ENCODE measurements at places on chromosomes 4 and X. TPM values are rescaled to one million over a fixed set of nuclear protein-coding genes. Genes with fewer than 3 reads are reported as not detected.

Gene ZNF711
- polyA plus RNA-seq = 90.0 TPM

Gene NIPAL1
- polyA plus RNA-seq = 3.8 TPM

Gene XAGE2
- not detected for polyA plus RNA-seq

Gene CPEB2
- polyA plus RNA-seq = 11.4 TPM

Gene CCNA2
- 23.8 TPM for polyA plus RNA-seq

Gene TCEAL6
- polyA plus RNA-seq = 0.21 TPM

Gene CXCL10
- polyA plus RNA-seq = 1.8 TPM

Gene PRSS48
- not detected for polyA plus RNA-seq

Gene CHIC1
- polyA plus RNA-seq = 6.3 TPM

Gene FSTL5
- polyA plus RNA-seq = 0.30 TPM

Gene UGT2A3
- 3.3 TPM for polyA plus RNA-seq

GRCh38 chr4:175986-176385 is 51.7 kb downstream of the ZNF718 start:
- no peak for DNase-seq

GRCh38 chr4:147160908-147161513 is 215.3 kb upstream of the TTC29 start:
- peak; percentile 47 for DNase-seq

- DNase-seq = no peak
Observed at GRCh38 chrX:71623714-71624113, 5.4 kb upstream of the CXCR3 start.

DNA sequence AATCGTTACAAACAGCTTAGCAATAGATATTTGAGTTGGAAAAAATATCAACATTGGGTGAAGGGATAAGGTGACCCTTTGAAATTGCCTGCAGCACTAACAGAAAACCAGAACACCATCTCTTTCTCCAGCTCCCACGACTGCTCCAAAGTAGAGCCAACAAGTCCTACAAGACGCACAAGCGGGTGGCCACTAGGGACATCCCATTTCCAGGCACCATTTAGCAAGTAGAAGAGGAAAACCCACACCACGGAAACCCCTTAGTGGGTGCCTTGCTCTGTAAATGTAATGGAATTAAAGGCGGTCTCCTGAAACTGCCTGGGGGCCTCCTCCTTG is 1.9 kb downstream of the ARHGAP6 start:
- DNase-seq = no peak

DNA sequence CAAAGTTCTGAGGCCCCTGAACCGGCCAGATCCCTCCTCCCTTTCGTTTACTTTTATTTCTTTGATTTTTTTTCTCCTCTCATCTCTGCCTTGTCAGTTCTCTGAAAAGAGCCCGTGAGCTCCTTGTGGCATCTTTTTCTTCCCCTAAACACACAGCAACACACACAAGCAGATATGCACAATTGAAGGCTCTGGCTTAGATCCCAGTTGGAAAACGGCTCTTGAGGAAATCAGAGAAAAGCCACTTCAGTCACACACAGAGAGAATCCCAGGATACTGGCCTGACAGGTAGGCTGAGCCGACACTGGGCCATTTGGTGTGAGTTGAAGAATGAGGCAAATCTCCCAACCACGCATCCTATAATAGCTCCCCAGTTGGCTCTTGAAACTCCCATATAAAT is 12.9 kb downstream of the DIPK2B start:
- no peak for DNase-seq

DNA sequence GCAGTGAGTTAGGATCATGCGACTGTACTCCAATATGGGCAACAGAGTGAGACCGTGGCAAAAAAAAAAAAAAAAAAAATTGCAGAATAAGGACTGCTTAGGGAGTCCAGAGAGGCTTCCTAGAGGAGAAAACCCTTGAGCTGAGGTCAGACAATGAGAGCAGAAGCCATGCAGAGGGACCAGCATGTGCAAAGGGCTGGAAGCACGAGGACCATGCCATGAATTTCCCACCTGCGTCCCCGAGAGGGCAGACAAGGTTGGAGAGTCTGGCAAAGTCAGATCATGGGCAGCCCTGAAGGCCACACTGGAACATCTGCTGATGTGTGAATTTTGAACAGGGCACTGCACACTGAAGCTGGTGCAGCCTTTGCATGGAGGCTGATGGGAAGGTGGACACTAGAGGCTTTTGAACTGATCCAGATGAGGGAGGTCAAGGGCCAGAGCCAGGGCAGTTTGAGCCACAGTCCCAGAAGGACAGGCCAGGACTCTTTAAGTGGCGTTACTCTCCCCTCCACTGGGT is 6.5 kb upstream of the JAKMIP1 start:
- no peak for DNase-seq

DNA sequence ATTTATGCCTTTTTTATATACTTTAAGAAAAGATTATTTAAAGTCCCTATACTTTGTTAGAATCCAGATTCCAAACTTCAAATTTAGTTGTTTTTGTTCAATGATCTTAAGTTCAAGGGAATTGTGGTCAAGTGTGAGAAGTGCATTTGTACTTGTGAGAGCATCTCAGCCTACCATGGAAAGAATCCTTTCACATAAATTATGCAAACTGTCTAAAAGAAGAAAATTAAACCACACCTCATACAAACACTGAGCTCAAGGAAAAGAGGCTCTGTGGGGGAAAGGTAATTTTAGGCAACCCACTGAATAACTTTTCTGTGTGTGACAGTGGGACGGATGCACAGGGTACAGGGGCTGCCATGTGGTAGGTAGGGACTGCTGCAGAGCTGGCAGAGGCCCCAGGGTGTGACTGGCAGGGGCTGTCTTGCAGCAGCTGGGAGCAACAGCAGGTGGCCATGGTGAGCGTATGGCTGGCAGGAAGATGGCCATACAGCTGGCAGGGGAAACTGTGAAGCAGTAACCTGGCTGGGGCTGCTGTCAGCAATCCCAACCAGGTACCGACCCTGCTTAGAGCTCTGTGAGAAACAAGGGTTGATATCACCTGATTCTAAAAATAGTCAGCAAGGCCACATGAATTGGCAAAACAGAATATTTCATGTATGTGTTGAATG is 130.6 kb downstream of the UGT8 start:
- no peak for DNase-seq

DNA sequence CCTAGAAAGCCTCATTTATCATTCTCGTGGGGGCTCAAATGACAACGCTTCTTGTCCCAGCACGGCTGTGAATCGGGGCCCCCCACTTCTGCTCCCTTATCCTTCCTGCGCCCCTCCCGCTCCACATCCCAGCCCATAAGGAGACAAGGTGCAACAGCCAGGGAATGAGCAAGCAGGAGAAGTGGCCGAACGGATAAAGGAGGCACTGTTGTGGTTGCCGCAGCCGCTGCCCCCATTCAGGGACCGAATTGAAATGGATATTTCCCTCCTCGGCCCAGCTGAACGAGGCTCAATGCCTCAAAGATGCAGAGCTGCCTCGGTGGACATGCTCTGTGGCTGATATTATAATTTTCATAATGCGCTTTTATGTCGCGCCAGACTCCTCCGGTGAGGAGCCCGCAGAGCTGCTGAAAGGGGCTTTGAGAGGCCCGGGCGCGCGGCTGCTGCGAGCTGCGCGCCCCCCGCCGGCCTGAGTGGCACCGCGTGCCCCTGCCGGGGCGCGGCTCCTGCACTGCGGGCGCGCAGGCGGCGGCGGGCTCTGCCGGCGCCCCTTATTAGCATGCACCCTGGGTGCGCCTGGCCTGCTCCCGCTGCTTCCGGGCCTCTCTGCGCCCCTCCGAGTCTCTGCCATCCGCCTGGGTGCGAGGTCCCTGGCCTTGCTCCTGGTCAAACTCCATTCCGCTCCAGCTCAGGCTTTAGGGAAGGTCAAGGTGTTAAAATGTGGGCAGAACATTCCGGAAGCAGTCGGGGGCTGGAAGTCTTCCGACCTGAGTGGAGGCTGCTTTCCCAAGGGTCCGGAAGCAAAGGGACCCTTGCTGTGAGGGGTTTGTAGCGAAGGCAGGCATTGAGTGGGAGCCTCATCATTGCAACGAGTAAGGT is 68.2 kb upstream of the TMEM33 start:
- DNase-seq = no peak

DNA sequence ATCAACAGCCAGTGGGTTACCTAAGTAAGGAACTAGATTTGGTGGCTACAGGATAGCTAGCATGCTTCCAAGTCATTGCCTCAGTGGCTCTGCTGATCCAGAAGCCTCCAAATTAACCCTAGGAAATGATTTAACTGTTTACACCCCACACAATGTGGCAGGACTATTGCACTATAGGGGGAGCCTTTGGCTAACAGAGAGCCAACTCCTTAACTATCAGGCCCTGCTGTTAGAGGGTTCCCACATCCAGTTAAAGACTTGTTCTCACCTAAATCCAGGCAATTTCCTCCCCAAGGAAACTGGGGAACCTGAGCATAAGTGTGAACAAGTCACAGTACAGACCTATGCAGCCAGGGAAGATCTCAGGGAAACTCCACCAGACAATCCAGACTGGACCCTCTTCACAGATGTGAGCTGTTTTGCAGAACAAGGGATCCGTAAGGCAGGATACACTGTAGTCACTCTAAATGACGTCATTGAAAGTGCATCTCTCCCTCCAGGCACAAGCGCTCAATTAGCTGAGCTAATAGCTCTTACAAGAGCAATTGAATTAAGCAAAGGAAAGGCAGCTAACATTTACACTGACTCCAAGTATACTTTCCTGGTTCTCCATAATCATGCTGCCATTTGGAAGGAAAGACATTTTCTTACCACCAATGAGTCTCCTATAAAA is 185.3 kb upstream of the SPOCK3 start:
- DNase-seq = no peak

DNA sequence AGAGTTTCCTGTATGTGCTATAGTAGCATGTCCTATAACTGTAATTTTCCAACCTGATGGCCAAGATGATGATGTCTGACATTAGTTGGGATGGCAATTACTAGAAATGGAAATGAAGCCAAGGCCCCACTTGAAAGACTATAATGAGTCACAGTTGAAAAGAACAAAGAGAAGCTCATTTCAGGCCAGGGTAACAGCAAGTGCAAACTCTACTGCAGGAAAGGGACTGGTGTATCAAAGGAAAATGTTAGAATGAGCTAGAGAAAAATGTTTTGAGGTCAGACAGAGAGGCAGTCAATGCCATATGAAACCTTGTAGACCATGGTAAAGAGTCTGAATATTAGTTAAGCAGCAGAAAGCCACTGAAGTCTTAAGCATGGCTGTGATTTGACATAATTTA is 146.2 kb upstream of the SH3RF1 start:
- DNase-seq = no peak

GRCh38 chrX:133403984-133404383 is 11.3 kb downstream of the GPC4 start:
- no peak for DNase-seq

GRCh38 chr4:77662396-77662795 is 56.8 kb downstream of the CXCL13 start:
- no peak for DNase-seq

- no peak for DNase-seq
Observed at GRCh38 chrX:101932249-101932570, 383 bp upstream of the ZMAT1 start.

DNA sequence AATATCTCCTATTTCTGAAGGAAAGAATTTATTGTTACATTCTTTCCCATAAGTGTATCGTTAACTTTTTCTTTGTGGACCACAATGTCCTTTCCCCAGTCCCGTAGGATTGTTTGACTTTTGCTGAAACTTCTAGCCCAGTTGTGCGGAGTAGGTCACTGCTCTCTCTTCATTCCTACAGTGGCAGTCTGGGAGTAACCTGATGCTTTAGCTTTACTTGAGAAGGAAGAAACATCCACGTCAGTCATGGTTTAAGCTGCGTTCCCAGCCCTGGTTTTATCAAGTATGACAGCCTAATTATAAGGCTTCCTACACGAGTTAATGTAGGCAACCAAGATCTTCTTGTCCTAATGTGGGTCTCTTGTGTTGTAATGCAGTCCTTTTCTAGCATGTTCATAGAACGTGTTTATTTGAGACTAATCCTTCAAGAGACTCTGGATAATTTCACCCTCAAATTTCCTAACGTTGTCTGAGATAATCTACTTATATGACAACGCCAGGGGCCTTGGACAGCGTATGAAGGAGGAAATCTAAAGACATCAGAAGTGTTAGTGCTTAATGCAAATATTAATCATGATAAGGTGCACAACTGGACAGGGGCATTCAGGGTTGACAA is 40.8 kb upstream of the GRPR start:
- DNase-seq = no peak

GRCh38 chr4:75821966-75822365 is 80.3 kb downstream of the PPEF2 start:
- DNase-seq = no peak

DNA sequence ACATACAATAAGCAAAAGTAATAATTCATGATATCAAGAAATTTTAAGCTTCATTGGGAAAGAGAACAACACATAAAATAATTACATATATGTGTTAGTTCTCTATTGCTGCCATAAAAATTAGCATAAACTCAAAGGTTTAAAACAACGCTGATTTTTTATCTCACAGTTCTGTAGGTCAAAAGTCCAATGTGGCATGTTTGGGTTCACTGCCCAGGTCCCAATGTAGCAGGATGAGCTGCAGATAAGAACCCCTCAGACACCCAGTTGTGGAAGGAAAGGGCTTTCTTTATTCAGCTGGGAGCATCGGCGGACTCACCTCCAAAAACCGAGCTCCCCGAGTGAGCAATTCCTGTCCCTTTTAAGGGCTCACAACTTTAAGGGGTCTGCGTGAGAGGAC is 13.1 kb upstream of the MAGEB16 start:
- DNase-seq = no peak

DNA sequence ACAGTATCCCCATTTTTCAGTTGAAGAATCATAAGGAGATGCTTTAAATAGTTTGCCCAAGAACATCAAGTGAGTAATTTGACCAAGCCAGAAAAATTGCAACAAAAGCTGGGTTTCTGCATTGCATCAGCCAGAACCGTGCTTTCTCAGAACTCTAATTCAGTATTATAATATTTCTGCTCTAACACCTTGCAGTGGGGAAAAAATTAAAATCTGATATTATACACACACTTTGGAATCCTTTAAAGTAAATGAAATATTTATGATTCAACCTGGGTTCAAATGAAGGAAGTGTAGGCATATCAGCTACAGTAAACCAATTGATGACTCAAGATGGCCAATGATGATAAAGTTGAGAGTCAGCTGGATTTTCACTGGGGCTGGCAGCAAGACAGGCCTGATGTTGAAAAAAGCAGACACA is 387.6 kb upstream of the ZFP42 start:
- DNase-seq = no peak

DNA sequence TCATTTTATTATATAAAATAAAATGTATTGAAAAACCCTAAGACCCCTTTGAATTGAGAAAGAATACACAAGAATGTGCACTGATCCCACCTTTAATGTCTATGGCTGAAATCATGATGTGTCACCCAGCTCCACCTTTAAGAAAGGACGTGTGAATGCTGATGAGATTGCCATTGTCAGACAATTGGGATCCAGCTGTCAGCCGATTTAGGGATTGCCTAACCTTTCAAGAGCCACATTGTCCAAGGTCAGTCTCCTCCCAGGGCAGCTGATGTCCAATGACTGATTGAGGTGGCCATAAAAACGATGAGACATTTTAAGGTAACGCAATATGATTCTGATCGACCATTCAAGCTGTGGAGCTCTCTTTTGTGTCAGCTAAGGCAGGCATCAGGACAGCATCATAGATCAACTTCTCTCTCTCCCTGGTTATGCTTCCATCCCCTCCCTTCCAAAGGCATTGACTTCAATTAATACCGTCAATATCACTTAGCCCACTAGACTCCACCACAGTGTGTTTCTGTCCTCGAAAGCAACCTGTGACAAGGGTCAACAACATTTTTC is 1676.4 kb downstream of the PCDH7 start:
- DNase-seq = no peak

- DNase-seq = no peak
Observed at GRCh38 chr4:110132816-110133719, 65.3 kb downstream of the ELOVL6 start.

GRCh38 chr4:2247128-2248043 is 5.5 kb upstream of the HAUS3 start:
- no peak for DNase-seq

- DNase-seq = no peak
Observed at GRCh38 chr4:110614173-110614963, 8.5 kb downstream of the PITX2 start.

Measured in right lung (tissue), 10 donors.